ENCODE measurements at places on chromosomes 1 and 21.

- peak within 1 kb of the TSS; percentile 59 for H3K4me3 ChIP-seq
- no peak for DNase-seq
- H3K36me3 ChIP-seq, result no peaks in the 10 kb centered on the region
- peak within 1 kb of the TSS; percentile 90 for H3K27ac ChIP-seq
- H3K27me3 ChIP-seq, result no peaks in the 10 kb centered on the region
- no peaks in the 10 kb centered on the region for H3K4me1 ChIP-seq
These were observed at the start of gene KANK4 for GRCh38 chr1:62318756-62319544. TSS of gene KANK4 (minus strand) at chr1:62319434. CDS start at chr1:62281564, 37,870 bp downstream.

- H3K4me3 ChIP-seq, result no peak overlapping the region
- no peak overlapping the region for H3K27ac ChIP-seq
- no peaks in the 10 kb centered on the region for H3K27me3 ChIP-seq
- no peaks in the 10 kb centered on the region for H3K4me1 ChIP-seq
- DNase-seq, result no peak
These were observed 26.7 kb downstream of the ATG4C start for GRCh38 chr1:62810420-62811274.

- no peak overlapping the region for H3K27ac ChIP-seq
- H3K4me1 ChIP-seq, result no peaks in the 10 kb centered on the region
- peaks cover 14% of the 10 kb centered on the region for H3K27me3 ChIP-seq
- H3K36me3 ChIP-seq, result no peaks in the 10 kb centered on the region
- no peak overlapping the region for H3K4me3 ChIP-seq
These were observed 22.4 kb downstream of the TRPM2 start for GRCh38 chr21:44375761-44376241.

DNA sequence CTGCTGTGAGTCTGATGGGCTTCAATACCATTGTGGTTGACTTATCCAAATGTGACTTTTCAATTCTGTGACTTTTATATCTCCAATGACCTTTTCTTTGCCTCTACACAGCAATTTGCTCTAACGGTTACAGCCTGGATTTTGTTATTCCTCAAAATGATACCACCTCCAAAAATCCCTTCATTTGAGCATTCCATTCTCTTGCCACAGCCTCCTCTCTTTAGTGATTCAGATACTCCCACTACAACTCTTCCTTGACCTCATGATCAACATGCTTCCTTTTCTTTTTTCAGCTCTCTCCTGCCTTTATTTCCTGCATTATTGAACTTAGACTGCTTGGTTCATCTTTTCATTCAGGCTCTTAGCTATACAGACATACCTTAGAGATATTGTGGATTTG is 16.6 kb upstream of the IL19 start:
- H3K4me1 ChIP-seq, result no peaks in the 10 kb centered on the region
- H3K27me3 ChIP-seq, result no peaks in the 10 kb centered on the region
- H3K36me3 ChIP-seq, result no peaks in the 10 kb centered on the region
- DNase-seq, result no peak

DNA sequence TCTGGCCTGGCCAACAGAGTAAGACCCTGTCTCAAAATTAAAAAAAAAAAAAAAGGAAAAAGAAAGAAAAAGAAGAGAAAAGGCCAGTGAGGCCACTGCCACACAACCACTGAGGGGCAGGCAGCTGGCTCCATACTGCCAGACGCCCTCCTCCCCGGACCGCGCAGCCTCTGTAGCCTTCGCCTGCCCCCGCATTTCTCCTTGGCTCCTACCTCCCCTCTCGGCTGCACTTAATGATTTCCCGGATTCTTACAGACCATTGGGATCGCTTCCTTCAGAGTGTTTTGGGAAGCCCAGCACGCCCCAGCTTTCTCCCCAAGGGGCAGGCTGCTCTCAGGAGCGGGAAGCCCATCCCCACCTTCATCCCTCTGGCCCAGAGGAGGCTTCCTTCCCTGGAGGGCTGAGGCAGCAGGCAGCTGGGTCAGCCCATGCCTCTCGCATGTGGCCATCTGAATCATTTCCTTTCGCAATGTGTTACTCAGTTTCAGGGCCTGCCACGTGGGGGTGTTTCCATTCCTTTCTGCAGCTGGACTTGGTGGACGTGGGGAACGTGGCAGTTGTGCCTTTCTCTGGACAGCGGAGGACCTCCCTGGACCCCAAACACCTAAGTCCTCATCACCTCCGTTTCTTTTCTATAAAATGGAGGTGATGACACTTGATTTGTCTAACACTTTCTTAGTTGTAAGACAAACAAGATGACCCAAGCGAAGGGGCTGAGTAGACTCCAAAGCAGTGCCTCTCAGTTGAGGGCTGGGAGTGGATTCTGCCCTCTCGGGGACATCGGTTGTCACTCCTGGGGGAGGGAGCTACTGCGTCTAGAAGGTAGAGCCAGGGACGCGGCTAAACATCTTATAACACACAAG is 2.3 kb downstream of the SLC2A5 start:
- H3K27ac ChIP-seq, result no peak overlapping the region
- H3K4me1 ChIP-seq, result peaks cover 46% of the 10 kb centered on the region
- no peaks in the 10 kb centered on the region for H3K36me3 ChIP-seq
- peak; percentile 54 for DNase-seq

- peaks cover 13% of the 10 kb centered on the region for H3K27me3 ChIP-seq
- peaks cover 31% of the 10 kb centered on the region for H3K36me3 ChIP-seq
- no peak overlapping the region for H3K27ac ChIP-seq
- no peaks in the 10 kb centered on the region for H3K4me1 ChIP-seq
- no peak for DNase-seq
These were observed 2.3 kb downstream of the PANK4 start for GRCh38 chr1:2523891-2524609.
